HTR-8/SVneo (cell line): ENCODE measurements at places on chromosomes 11 and 22.
A peak's percentile ranks its signal among the peaks of the same experiment; 100 is the strongest.

- DNase-seq = no peak
These were observed 93.6 kb upstream of the CD44 start for GRCh38 chr11:35045236-35045820.

GRCh38 chr11:113487622-113488021, 12.4 kb upstream of the DRD2 start:
- DNase-seq = no peak

DNA sequence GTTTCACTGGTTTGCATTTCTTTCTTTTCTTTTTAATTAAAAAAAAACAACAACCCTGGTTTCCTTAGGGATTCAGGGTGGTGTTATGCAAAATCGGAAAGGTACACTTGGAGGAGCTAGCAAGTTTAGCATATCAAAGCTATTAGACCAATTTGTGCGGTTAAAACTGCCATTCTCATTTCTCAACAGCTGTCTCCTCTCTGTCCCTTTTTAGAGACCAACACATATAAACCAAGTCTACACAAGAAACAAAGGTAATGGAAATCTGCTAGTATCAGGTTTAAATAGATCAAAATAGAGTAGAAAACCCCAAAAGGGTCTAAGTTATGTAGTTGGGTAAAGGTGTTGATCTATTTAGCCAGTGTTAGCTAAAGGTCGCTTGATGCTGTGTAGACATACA, 1.7 kb upstream of the SESN3 start:
- no peak for DNase-seq

DNA sequence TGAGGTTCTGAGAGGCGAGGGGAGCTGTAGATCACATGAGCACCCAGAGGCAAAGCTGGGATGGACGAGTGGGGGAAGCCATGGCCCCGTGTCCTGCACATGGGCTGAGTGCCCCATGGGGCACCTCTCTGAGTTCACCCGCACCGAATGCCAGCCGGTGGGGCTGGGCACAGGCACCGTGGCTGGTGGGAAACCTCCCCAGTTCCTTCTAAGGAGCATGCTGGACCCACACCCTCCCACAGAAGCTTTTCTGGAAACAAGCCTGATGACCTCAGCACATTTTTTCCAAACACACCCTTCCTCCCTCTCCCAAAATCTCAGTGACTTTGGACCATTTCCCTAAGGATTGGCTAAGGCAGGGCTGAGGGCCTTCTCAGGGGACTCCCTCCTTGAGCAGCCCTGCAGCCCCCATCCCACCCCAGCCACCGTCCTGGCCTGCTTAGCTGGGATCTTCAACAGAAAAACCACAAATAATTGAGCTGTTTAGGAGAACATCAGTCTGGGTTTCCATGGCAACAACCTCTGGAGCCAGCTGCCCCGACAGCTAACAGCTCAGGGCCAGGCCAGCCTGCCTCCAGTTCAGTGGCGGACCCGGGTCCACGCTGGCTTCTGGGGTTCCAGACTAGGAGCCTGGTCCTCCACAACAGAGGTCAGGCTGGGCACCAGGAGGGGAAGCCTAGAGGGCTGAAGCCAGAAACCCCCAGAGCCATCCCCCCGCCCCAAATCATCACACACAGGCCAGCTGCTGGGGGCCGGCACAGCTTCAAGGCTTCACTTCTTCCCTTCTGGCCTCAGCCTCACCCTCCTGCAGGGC, 18.1 kb upstream of the LINC01488 start:
- DNase-seq = no peak

DNA sequence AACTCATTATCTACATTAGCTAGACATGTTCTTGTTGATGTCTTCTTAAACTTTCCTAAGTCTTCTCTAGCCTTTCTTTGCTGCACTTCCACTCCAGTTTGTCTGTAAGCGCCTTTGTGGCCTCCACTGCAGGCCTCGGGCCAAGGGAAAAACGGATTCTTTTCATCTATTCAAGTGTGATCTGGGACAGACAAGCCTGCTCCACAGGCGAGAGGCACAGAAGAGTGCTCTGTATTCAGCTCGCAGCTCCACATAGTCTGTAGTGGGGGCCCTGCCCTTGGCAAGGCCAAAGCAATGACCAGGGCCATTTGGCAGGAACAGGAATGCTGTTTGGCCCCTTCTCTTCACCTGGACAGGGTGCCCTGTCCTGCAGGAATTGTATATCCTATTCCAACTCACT, 84.1 kb upstream of the BARX2 start:
- no peak for DNase-seq

DNA sequence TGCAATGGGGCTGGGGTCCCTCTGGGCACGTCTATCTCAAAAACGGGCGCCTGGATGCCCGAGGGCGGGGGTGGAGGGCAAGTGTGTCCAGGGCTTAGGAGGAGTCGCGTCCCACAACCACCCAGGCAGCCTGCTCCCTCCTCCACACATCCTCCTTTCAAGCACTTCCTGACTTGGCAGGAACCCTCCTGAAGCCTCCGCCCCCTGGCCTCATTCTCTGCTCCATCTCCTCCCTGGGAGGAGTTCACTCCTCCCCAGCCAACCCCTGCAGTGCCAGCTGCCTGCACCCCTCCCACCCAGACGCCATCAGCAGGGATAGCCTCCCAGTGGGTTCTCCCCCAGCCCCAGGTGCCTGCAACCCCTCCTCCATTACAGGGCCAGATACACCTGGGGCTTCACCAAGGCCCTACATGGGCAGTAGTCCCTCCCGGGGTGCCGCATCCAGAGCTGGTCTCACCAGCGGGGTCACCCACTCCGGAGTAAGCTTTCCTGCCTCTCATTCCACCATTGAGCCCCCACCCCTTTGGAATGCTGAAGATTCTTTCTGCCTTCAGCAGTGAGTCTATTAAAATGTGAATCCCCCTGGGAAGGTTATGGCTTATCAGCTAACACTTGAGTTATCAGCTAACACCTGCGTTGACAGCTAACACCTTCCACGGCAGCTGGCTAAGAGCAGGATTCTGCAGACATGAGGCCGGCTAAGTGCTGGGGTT, 24.4 kb downstream of the RTN4R start:
- peak; percentile 74 for DNase-seq

DNA sequence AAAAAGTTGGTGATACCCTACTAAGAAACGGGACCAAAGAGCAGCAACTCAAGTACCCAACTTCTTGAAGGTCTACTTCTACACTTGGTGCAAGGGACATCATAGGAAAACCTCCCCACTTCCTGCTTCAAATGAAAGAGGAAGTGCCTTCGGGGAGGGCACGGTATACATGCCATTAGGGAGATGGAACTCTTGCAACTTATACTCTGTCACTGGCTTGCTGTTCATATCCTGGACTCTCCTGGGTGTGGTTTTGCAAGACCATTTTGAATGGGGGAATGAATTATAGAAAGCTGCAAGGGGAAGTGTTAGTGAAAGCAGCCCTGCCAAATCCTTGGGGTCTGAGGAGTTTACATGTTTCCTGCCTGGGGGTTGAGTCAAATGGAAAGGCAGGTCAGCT, 41.9 kb downstream of the CSNK2A3 start:
- DNase-seq = no peak

DNA sequence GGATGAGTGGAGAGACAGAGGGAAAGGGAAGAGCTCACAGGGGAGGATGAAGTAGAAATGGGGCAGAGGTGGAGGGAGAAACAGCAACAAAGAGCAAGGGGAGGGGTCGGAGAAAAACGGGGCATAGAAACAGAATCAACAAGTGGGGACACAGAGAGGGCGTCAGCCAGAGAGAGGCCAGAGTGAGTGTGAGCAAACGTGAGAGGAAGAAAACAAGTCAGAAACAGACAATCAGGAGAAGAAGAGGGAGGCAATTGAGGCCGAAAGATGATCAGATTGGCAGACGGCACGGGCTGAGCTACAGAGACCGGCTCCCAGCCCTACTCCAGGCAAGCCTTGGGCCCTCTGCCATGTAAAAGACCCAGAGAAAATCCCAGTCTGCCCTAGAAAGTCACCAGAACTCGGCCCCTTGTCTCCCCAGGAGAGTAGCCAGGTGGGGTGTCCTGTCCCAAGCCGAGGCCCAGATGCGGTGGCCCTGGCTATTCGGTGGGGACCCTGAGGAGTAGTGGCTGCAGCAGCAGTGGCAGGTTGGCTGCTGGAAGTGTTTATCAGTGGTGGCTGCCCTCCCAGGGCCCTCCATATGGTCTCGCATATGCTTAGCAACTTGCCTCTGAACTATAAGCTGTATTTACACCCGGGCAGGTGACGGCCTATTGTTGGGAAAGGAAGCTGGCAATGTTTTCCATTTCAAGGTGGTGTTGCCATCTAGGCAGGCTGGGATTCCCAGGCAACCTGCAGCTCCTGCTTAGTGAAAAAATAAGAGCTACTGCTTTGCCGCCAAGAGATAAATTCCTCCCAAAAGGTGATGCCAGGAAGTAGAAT, 14.8 kb upstream of the TSPAN18 start:
- DNase-seq = no peak

- no peak for DNase-seq
These were observed 908.5 kb upstream of the CCDC90B start for GRCh38 chr11:84194696-84195095.

- DNase-seq = no peak
These were observed 28.2 kb upstream of the TOLLIP start for GRCh38 chr11:1337647-1338007.

- DNase-seq = no peak
These were observed 3.1 kb downstream of the MRGPRG start for GRCh38 chr11:3215346-3216026.

- DNase-seq = no peak
These were observed 167.2 kb downstream of the TRIM29 start for GRCh38 chr11:119970555-119971304.

- DNase-seq = no peak
These were observed 35.0 kb downstream of the POLD3 start for GRCh38 chr11:74627381-74627780.

DNA sequence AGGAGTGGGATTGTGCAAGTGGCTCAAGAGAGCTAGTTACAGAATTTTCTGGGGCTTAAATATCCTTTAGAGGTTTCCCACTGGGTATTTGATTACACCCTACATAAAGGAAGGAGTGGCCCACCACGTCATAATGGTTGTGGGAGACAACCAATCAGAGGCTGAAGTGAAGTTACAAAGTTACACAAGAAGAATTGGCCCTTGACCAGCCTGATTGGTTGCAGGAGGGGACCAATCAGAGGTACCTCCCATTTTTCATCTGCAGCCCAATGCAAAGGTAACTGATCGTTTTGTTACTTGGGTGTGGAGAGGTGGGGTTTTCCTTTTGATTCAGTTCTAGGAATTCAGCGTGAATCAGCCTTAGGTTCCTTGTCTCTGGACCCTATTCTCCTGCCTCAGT, 430.5 kb upstream of the FAT3 start:
- DNase-seq = no peak

GRCh38 chr11:95697614-95698408, 91.8 kb downstream of the FAM76B start:
- DNase-seq = no peak

GRCh38 chr11:40597546-40598113, 861.8 kb downstream of the LRRC4C start:
- no peak for DNase-seq

DNA sequence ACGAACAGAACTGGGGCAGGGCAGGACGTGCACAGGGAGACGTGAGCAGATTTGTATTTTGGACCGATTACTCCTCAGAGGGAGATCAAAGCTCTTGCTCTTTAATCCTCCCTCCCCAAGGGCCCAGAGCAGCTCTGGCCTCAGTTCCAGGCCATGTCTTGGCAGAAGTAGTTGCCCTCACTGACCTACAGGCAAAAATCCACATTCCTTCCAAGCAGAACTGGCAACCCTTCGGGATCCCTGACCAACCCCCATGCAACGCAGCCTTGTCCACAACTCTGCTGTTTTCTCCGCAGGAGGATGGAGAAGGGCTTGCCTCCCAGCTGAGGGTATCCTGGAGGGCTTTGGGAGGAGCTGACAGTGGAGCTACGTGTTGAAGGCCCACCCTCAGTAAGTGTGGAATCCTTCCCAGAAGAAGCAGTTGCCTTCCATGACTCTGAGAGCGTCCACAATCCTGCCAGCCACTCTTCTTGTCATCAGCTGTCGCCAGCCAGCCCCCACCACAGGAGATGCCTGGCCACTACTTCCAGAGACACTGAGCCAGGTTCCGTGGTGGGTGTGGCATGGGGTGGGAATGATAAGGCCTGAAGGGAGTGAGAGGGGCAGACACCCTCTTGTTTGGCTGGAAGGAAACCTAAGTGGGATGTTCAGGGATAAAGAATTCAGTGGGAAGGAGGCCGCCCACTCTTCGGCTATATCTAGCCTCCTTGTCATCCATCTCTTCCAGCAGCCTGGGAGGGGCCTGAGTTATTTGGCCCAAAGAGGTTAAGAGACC, 68.1 kb downstream of the PDE2A start:
- DNase-seq = no peak

DNA sequence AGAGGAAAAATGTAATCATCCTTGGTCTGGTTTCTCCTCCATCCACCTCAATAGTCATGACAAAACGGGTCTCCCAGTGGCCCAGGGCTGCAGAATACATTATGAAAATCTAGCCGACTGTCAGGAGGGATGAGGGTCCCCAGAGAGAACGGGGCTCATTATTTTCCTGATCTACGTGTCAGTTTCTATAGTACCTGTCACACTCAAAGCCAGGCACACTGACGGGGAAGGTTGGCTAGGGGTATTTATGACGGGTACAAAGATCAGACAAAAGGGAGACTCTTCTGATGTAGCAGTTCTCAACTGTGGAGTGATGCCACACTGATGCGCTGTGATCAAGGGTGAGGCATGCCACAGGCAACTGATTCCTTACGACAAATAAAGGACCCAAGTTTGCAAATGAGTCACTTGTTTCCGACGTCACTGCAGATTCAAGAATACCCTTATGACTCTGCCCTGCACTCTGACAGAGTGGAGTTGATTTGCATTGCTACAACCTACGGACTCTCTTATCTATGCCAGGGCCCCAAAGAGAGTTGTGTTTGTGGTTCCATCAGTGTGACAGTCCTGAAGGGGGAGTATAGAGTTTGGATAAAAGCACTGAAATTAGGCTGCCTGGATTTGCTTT, 188.2 kb upstream of the TBCEL start:
- DNase-seq = no peak

DNA sequence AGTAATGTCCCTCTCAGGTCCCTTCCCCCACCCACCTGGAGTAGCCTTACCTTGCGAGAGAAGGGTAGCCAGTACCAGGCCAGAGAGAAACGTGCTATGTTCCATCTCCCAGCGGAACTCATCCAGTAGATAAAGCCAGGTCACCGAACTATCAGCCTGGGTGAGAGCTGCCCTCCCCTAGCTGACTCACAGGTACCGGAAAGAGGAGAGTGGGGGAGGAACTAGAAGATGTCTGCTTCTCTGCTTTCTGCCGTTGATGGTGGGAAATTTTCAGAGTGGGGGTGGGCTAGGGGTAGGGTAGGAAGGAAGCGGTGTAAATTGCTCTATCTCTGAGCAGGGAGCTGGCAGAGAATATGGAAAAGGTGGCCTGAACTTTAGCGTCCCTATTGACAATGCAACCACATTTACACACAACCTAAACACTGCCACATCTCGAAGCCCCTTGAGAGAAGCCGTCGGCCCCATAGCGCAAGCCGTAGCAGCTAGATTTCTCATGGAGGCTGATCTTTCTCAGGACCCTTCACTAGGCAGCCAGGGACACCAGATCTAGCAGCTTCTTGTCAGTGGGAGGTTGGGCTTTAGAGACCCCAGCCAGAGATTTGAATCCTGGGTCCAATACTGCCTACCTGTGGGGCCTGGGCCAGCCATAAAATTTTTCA, at the start of gene CD3D:
Gene CD3D, minus strand, starts transcription at position 203 of the 659 bp plus-strand sequence. Its CDS starts 98 bp downstream, at position 105.
- DNase-seq = no peak
